Small intestine (tissue), 16 donors: ENCODE measurements at places on chromosomes 6 and 20.

DNA sequence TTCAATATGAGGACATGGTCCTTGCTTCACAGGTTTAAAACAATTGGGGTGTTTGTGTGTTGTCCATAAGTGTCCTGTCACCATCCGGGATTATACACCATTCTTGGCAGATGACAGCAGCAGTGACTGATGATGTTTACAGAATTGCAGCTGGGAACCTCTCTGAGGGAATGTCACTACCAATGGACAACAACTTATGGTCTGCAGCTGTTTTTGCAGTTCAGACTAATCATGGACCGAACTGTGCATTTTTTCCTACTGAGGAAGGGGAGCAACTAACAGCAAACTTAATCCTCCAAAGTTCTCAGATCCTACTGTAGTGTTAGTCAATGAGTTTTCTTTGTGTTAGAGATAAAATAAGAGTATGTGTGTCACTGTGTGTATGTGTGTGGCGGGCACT lies 26.0 kb downstream of the FAM229B start:
- H3K27ac ChIP-seq: no peak overlapping the region
- no peaks in the 10 kb centered on the region for H3K36me3 ChIP-seq
- H3K27me3 ChIP-seq: no peaks in the 10 kb centered on the region
- DNase-seq: no peak
- no peak overlapping the region for H3K4me3 ChIP-seq

GRCh38 chr6:129673748-129674147 lies 36.2 kb downstream of the ARHGAP18 start:
- H3K27ac ChIP-seq: no peak overlapping the region
- H3K4me1 ChIP-seq: peaks cover 7% of the 10 kb centered on the region
- no peak overlapping the region for H3K4me3 ChIP-seq
- no peaks in the 10 kb centered on the region for H3K27me3 ChIP-seq
- H3K36me3 ChIP-seq: no peaks in the 10 kb centered on the region

GRCh38 chr20:61438285-61438684 lies 186.2 kb downstream of the CDH4 start:
- DNase-seq: no peak
- H3K4me1 ChIP-seq: no peaks in the 10 kb centered on the region
- H3K27ac ChIP-seq: no peak overlapping the region
- H3K27me3 ChIP-seq: no peaks in the 10 kb centered on the region
- no peaks in the 10 kb centered on the region for H3K36me3 ChIP-seq
- H3K4me3 ChIP-seq: no peak overlapping the region

DNA sequence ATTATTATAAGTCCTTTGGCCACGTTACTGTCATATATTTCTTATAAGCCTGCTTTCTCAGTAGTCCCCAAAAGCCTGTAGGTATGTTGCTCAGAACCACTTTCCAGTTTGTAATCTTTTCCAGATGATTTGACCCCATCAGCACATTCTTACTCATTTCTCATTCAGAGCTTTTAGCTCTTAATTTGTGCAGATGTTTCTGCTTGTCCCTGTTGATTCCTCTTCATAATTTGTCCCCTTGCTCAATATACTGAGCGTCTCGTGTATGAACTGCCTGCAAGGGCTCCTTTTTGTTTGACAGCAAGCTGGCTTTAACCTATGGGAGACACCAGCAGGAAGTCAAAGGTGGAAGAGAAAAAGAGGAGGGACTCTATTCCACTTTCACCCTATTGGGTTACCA lies 733.8 kb upstream of the GJE1 start:
- no peaks in the 10 kb centered on the region for H3K27me3 ChIP-seq
- H3K4me1 ChIP-seq: no peaks in the 10 kb centered on the region
- no peak for DNase-seq

DNA sequence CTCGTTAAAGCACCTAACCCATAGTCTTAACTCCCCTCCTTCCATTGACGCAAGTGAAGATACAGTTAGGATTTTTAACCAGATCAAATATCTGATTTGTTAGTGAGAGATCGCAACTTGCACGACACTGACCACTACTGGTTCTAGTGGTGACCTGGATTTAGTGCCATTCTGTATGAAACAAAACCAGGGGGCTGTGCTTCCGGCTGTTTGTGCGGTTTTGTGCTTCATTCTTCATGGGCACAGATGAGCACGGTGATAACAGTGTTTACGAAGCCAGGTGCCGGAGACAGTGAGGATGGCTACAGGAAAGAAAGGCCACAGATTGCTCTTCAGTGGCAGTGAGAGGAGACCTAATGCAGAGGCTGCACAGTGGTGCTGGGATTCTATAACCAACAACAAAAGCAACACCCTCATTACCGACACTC lies 75.5 kb downstream of the NOL4L start:
- no peak overlapping the region for H3K4me3 ChIP-seq
- no peak for DNase-seq
- H3K4me1 ChIP-seq: no peaks in the 10 kb centered on the region
- H3K27ac ChIP-seq: no peak overlapping the region

DNA sequence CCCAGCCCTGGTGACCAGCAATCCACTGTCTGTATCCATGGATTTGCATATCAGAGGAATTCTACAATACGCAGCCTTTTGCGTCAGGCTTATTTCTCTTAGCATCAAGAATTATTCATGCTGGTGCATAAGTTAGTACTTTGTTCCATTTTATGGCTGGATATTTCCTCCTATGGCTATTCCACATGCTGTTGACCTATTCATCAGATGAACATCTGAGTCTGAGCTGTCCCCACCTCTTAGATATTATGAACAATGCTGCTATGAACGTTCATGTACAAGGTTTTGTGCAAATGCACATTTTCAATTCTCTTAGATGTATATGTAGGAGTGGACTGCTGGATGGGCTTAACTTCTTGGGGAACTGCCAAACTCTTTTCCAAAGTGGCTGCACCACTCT lies 79.0 kb upstream of the CST7 start:
- no peak overlapping the region for H3K4me3 ChIP-seq
- H3K27ac ChIP-seq: no peak overlapping the region
- no peak for DNase-seq
- no peaks in the 10 kb centered on the region for H3K4me1 ChIP-seq

DNA sequence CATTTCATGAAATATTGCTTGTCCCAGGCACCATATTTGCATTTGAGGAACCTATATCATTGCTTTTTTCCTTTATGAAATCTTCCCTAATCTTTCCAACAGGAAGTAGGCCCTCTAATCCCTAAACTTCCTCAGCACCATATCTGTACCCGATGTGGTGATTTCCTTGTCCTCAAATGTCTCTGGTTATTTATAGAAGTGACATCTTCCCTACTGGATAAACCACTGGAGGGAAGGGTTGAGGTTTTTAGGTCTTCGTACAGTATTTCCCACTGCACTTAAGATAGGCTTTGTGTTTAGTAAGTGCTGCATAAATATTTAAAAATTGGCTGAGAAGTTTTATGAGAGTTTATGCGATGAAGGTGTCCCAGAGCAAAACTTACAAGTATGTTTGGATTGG lies 54.9 kb upstream of the TMEM170B start:
- no peaks in the 10 kb centered on the region for H3K36me3 ChIP-seq
- no peak overlapping the region for H3K27ac ChIP-seq
- no peaks in the 10 kb centered on the region for H3K4me1 ChIP-seq
- no peak overlapping the region for H3K4me3 ChIP-seq
- no peaks in the 10 kb centered on the region for H3K27me3 ChIP-seq
- DNase-seq: no peak

- H3K36me3 ChIP-seq: no peaks in the 10 kb centered on the region
- DNase-seq: no peak
- H3K4me3 ChIP-seq: no peak overlapping the region
- no peaks in the 10 kb centered on the region for H3K4me1 ChIP-seq
These were observed 142.3 kb upstream of the TENT5A start for GRCh38 chr6:81894788-81895271.

- no peaks in the 10 kb centered on the region for H3K27me3 ChIP-seq
- no peak for DNase-seq
- H3K4me1 ChIP-seq: no peaks in the 10 kb centered on the region
- no peaks in the 10 kb centered on the region for H3K36me3 ChIP-seq
- no peak overlapping the region for H3K27ac ChIP-seq
These were observed 274.0 kb upstream of the PREP start for GRCh38 chr6:105676857-105677256.

- H3K4me3 ChIP-seq: peak within 1 kb of the TSS; percentile 83
- H3K36me3 ChIP-seq: peaks cover 37% of the 10 kb centered on the region
- H3K27me3 ChIP-seq: no peaks in the 10 kb centered on the region
- DNase-seq: peak; percentile 89
- H3K4me1 ChIP-seq: peaks cover 33% of the 10 kb centered on the region
These were observed at the start of gene MYL9 for GRCh38 chr20:36541227-36541767. TSS of gene MYL9 (plus strand) at chr20:36541519. CDS start at chr20:36544885, 3,366 bp downstream.

GRCh38 chr6:21965953-21966539 lies 330.8 kb downstream of the PRL start:
- H3K4me3 ChIP-seq: no peak overlapping the region
- no peaks in the 10 kb centered on the region for H3K4me1 ChIP-seq
- no peak overlapping the region for H3K27ac ChIP-seq
- no peaks in the 10 kb centered on the region for H3K27me3 ChIP-seq
- H3K36me3 ChIP-seq: no peaks in the 10 kb centered on the region

GRCh38 chr6:52368002-52368401 lies 6.1 kb downstream of the PAQR8 start:
- DNase-seq: no peak
- no peaks in the 10 kb centered on the region for H3K36me3 ChIP-seq
- no peaks in the 10 kb centered on the region for H3K27me3 ChIP-seq
- no peak overlapping the region for H3K4me3 ChIP-seq
- peaks cover 2% of the 10 kb centered on the region for H3K4me1 ChIP-seq
- no peak overlapping the region for H3K27ac ChIP-seq

GRCh38 chr6:28567506-28567905 lies 41.8 kb downstream of the GPX5 start:
- H3K27ac ChIP-seq: no peak overlapping the region
- H3K4me3 ChIP-seq: no peak overlapping the region
- no peaks in the 10 kb centered on the region for H3K36me3 ChIP-seq
- H3K27me3 ChIP-seq: peaks cover 3% of the 10 kb centered on the region
- DNase-seq: no peak

DNA sequence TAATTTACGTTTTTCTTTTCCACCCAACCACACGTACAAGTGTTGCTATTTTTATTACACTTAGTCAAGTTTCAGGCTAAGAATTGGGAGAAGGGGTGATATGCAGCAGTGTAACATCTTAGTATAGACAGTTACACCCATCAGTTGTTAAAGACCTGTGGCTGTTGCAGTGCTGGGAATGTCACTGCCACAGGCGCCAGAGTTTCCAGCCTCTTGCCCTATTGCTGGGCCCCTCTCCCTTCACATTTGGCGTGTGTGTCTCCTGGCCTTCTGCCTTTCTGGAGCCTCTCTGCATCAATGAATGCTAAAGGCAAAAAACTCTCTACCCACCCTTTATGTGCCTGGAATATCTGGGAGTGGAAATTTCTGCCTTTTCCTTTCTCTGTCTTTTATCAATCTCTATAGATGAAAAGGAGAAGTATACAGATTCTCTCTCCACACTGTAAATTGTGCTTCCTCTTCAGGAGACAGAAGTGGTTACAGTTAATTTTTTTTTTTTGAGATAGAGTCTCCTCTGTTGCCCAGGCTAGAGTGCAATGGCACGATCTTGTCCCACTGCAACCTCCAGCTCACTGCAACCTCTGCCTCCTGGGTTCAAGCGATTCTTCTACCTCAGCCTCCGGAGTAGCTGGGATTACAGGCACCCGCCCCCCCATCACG lies 73.0 kb downstream of the TIAM2 start:
- no peak overlapping the region for H3K27ac ChIP-seq
- no peak overlapping the region for H3K4me3 ChIP-seq
- no peak for DNase-seq
- peaks cover 6% of the 10 kb centered on the region for H3K36me3 ChIP-seq

DNA sequence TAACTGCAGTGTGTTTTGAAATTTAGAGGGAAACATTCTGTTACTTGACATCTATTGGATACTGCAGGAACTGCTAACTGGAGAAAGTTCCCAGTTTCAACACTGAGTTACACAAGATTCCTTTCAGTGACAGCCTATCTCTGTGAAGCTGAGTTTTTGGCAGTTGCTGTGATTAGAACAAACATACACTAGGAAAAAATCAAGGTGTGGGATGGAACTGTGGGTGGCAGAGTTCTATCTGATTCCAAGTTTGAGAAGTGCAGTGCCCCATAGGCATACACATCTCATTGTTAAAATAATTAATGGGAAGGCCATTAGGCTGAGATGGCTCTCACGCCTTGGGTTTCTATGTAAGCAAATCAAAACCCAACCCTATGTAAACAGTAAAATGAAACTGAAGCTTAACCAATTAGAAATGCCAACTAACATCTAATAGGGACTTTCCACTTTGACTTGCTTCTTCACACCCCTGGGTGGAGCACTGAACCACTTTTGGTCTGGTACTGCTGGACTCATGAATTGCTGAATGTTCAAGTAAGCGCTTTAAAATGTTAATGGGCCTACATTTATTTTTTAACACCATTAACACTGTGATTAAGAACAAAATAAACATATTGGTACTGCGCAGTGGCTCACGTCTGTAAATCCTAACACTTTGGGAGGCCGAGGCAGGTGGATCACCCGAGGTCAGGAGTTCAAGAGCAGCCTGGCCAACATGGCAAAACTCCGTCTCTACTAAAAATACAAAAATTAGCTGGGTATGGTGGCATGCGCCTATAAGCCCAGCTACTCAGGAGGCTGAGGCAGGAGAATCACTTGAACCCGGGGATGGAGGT lies 55.2 kb upstream of the TBC1D7 start:
- H3K27ac ChIP-seq: no peak overlapping the region
- peak; percentile 23 for DNase-seq
- no peak overlapping the region for H3K4me3 ChIP-seq
- H3K27me3 ChIP-seq: no peaks in the 10 kb centered on the region

GRCh38 chr6:26019261-26019830 lies 56.7 kb downstream of the TRIM38 start:
- no peaks in the 10 kb centered on the region for H3K36me3 ChIP-seq
- no peak overlapping the region for H3K27ac ChIP-seq
- H3K4me1 ChIP-seq: peaks cover 11% of the 10 kb centered on the region
- no peaks in the 10 kb centered on the region for H3K27me3 ChIP-seq
- H3K4me3 ChIP-seq: no peak overlapping the region

GRCh38 chr6:107244082-107244741 lies 128.9 kb upstream of the BEND3 start:
- no peak overlapping the region for H3K27ac ChIP-seq
- H3K4me1 ChIP-seq: no peaks in the 10 kb centered on the region
- no peak for DNase-seq
- no peaks in the 10 kb centered on the region for H3K27me3 ChIP-seq
- H3K4me3 ChIP-seq: no peak overlapping the region

DNA sequence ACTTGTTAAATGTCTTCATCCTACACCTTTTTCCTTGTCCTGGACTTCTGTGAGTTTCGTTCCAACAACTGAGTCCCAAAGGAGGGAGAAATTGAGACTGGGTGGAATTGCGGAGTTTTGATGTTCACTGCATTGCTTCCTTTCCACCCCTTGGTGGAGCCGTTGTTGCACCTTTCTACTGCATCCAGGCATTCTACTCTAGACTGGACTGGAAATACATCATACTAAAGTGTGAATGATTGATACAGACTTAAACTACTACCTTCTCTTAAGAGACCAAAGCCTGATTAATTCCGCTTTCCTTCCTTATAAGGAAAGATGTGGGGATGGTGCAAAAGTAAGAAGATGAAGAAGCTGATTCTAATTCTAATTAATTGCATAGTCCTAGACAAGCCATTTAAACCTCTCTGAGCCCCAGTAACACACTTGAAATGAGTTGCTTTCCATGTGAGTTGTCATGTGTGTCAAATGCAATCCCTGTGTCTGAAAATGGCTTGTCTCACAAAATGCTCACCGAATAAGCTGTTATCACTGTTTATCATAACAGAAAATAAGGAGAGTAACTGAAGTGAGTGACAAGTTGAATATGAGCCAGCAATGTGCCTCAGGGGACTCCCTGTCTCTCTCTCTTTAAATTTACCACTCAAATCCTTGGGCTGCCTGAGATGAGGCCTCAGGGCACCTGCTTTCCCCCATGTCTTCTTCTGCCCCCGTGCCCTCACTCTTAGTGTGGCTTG lies 338.3 kb upstream of the CHD6 start:
- no peaks in the 10 kb centered on the region for H3K27me3 ChIP-seq
- no peaks in the 10 kb centered on the region for H3K4me1 ChIP-seq
- no peak overlapping the region for H3K4me3 ChIP-seq
- peak; percentile 27 for DNase-seq
- H3K36me3 ChIP-seq: no peaks in the 10 kb centered on the region
